ENCODE measurements at places on chromosomes 11 and 22.
A peak's percentile ranks its signal among the peaks of the same experiment; 100 is the strongest.

- DNase-seq, result no peak
These were observed 111.0 kb upstream of the ARHGAP42 start for GRCh38 chr11:100575860-100576717.

DNA sequence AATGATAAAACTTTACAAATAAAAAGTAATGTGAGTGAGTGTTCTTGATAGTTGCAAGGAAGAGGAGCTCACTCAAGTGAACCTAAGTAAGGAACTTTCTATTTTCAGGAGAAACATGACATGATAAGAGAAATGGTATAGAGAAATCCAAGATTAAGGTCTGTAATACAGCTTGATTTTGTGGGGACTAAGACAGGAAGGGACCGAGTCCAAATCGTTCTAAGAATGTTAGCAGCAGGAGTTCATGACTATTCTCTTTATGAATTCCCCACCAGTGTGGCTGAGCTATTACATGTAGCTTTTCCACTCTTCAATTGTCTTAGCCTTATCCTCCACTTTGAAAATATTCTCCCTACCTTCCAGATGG is 698.6 kb upstream of the ARHGAP42 start:
- DNase-seq, result no peak

DNA sequence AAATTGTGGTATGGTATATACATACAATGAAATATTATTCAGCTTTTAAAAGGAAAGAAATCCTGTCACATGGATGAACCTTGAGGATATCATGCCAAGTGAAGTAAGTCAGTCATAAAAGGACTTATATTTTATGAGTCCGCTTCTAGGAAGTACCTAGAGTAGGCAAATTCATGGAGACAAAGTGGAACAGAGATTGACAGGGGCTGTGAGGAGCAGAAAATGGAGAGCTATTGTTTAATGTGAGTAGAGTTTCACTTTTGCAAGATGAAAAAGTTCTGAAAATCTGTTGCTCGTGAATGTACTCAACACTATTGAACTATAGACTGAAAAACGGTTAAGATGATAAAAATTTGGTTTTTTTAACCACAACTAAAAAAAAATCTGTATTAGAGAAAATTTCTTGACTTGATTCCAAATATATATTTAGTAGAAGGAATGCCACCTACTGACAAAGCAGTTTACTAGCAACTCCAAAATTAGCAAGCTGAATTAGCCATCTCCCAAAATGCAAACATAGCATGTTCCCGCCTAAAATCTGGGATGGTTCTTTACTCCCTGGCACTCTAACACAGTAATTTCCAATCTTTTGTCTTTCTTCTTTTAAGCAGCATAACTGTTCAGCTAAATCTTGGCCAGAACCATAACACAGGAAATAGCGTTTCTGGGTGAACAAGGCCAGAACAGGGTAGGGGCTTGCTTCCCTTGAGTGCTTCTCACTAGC is 1.5 kb downstream of the UFD1 start:
- no peak for DNase-seq

- no peak for DNase-seq
These were observed 5.5 kb downstream of the MRGPRX2 start for GRCh38 chr11:19055016-19055415.

- DNase-seq, result no peak
These were observed 24.5 kb downstream of the MOB2 start for GRCh38 chr11:1461826-1462697.

DNA sequence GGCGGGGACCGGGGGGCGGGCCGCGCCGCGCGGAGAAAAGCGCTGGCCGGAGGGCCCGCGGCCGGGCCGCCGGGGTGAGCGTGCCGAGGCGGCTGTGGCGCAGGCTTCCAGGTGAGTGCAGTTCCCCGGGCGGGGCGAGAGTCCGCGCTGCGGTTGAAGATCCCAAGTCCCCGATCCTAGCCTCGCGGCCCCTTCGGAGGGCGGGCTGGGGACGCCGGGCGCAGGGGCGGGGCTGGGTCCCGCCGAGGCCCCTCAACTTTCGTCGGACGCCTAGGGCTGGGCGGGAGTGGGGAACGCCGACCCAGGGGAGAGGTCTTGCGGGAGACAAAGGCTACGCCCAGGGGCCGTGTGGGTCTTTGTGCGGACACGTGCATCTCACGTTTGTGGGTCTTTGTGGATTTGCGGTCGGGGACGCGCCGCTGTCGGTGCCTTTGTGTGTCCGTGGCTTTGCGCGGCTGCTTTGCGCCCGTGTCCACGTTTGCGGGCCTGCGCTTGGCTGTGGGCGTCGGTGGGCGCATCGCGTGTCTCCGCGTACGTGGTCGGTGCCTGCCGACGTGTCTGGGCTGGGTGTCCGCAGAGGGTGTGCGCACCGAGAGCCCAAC is at the start of gene TSKU:
Gene TSKU, plus strand, starts transcription at position 63 of the 602 bp plus-strand sequence. CDS start 12,261 bp downstream, outside the sequence.
- DNase-seq, result no peak

DNA sequence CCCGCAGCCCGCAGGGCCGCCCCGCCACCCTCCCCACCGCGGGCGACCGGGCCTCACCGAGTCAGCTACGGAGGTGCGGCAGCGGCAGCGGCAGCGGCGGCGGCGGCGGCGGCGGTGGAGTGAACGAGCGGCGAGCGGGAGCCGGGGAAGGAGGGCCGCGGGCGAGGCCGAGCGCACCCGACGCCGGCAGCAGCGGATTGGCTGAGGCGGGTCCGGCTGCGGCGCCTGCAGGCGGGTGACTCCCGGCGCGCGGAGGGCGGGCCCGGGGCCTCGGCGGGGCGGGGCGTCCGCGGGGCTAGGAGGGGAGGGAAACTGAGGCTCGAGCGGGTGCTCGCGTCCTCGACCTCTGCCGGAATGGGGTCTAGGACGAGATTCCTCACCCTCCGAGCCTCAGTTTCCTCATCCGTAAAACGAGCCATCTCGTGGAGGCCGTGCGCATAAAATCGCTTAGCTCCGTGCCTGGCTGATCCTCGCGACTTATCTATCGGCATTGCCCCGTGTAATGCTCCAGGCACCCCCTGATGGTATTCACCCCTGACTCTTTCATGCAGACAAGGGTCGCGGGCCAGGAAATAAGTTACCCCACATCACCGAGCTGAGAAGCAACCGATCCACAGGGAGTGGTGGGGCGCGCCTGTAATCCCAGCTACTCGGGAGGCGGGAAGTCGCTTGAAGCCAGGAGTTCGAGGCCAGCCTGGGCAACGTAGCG is at the start of gene CPT1A:
Gene CPT1A, minus strand, starts transcription at position 199 of the 709 bp plus-strand sequence. CDS start 26,442 bp downstream, outside the sequence.
- DNase-seq, result no peak

- peak; percentile 1 for DNase-seq
These were observed 155.3 kb downstream of the ST3GAL4 start for GRCh38 chr11:126510621-126511370.

- no peak for DNase-seq
These were observed 12.7 kb downstream of the PIM3 start for GRCh38 chr22:49973018-49973961.

DNA sequence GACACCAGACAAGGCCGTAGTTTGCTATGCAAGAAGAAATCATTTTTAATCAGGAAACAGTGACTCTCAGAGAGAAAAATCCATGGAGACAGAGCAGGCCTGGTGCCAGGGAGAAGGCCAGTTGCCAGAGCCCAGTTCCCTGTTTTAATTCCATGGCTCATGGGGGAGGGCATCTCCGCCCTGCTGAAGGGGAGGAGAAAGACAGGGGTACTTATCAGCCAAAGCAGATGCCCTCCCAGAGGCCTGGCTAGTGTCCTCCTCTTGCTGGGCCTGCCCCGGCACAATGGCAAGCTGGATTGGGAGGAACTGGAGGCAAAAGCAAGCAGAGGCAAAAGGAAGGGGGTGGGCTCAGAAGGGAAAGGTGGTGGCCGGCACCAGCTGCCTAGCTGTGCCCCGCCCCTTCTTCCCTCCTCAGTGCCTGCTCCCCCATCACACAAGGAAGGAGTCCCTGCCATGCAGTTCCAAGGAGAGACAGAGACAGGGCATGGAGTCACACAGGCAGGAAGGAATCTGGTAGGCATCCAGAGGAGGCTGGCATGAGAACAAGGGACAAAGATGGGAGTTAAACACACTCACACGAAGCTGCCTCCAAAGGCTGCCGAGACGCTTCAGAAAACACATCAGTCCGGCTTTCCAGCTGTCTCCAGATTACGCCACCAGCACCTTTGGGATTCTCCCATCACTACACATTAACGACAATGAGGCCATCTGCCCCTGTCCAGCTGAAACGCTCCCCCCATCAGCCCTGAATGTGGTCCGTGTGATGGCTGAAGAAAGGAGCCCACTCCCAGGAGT is 591.8 kb downstream of the BUD13 start:
- no peak for DNase-seq

DNA sequence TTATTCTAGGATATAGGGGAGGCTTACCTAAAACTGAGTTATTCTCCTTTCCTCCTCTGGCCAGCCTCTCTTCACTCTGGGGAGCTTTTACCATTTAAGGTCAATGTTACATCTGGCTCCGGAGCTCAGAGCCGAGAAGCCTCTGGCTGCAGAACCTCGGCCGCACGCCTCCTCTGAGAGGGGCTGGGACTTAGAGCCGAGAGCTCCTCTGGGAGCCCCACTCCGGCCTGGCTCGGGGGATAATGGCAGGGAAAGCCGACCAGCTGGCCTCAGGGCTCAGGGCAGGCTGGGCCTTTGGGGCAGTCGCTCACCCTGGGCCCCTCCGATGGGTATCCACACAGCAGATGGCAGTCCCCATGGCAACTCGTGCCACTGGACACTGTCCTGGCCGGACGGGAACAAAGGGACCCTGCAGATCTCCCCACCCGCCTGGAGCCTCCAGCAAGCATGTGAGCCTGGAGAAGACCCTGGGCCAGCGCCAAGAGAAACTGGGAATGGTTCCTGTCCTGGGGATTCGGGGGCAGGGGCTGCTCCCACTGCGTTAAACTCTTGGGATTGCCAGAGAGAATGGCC is at the start of gene IRAG1:
Gene IRAG1, minus strand, starts transcription at position 247 of the 573 bp plus-strand sequence. Its CDS starts 153 bp downstream, at position 94.
- DNase-seq, result no peak

DNA sequence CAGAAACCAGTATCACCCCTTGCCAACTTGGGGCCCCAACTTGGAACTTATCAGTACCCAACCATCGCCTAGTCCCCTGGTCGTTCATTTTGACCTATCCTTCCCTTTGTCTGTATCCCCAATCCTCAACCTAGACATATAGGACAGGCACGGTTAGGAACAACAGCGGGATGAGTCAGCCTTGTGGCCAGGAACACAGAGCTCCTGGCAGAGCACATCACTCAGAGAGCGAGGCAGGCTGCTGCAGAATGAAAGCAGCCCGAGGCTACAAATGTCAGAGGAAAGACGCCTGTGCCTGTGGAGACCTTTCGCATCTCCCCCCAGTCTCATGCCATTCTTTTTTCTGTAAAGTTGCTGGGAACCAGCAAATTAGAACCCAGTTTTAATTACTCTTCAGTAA is 14.6 kb downstream of the DKK3 start:
- DNase-seq, result no peak

- DNase-seq, result no peak
These were observed 95.7 kb downstream of the STIM1 start for GRCh38 chr11:3950996-3951660.

GRCh38 chr22:38249803-38250642 is 22.8 kb downstream of the TMEM184B start:
- DNase-seq, result no peak

- no peak for DNase-seq
These were observed 1078.0 kb downstream of the NTM start for GRCh38 chr11:132448334-132448995.

DNA sequence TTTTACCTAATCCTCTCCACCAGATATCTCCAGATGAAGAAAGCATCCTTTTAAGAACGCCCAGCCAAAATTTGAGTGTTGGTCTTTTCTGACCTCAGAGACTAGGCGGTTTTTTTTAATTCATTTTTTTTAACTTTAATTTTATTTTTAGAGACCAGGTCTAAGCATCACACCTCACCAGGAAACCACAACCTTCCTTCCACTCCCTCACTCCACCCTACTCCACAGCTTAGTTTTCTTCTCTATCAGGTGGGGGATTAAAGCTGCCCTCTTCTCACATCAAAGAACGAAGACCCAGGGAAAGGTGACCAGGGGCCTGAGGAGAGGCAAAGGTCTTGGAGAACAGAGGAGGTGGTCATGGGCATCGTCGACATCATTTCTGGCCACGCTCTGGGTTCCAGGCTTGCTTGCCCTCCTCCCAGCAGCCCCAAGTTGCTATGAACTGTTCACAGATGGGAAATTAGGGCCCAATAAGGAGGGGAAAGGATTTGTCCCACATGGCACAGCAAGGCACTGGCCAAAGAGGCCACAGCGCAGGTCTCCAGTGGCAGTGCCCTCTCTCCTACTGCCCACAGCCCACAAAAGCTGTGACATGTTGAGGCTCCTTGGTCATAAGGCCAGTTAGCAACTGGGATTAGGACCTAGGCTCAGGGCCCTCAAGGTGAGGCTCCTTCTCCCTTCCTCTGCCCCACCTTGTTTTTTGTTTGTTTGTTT is 1.4 kb upstream of the PEX16 start:
- no peak for DNase-seq

- DNase-seq, result no peak
These were observed at the start of gene OR52K1 for GRCh38 chr11:4482445-4482844. Gene OR52K1, plus strand, starts transcription at chr11:4482646. Its CDS starts 6,255 bp downstream, at chr11:4488901.

- DNase-seq, result no peak
These were observed 21.3 kb downstream of the SGSM1 start for GRCh38 chr22:24827296-24827695.

- DNase-seq, result no peak
These were observed 90.6 kb downstream of the LARGE1 start for GRCh38 chr22:33829546-33830280.

- no peak for DNase-seq
These were observed 6.8 kb downstream of the BID start for GRCh38 chr22:17767233-17768065.

GRCh38 chr11:25924586-25924985 is 407.3 kb upstream of the ANO3 start:
- DNase-seq, result no peak
